ENCODE measurements at places on chromosomes 5 and 9. TPM values are rescaled to one million over a fixed set of nuclear protein-coding genes. Genes with fewer than 3 reads are reported as not detected.

CCL21 gene
- total RNA-seq = 271 TPM

FAM163B gene
- not detected for total RNA-seq

NIPAL4 gene
- total RNA-seq = 2.8 TPM

SLC12A7 gene
- 26.8 TPM for total RNA-seq

PCSK1 gene
- total RNA-seq = 1.3 TPM

PIP5K1B gene
- 0.42 TPM for total RNA-seq

DNA sequence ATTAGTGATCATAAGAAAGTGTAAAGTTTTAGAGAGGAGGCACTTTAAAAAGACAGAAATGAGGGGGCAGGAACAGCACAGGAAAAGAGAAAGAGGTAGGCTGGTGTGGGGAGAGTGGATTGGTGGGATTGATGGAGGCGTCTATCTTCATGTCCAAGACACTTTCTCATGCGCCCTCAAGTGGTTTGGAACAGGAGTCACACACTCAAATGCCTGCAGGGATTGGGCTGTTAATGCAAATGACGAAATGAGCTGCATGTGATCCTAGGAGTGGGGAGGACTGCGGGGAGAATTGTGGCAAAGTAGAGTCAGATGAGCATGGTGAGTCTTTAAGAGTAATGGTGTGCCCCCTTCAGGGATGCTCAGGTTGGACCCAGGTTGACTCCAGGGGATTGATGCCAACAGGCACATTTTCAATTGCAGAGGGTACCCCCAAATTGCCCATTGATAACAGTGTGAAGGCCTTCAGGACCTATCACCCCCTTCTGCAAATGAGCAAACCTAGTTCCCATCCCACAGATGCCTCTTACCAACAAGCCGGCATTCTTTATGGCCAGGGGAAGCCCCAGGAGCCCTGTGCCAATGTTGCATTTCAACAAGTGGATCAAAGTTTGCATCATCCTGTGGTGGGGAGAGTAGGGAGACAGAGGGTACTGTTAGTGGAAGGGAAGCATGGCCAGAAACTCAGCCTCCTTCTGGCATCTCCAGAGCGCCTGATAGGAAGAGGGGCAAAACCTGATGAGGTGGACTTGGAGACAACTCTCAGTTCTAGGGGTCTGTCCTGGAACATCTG lies 5.3 kb downstream of the SLC36A3 start:
- H3K27ac ChIP-seq = no peak overlapping the region
- no peaks in the 10 kb centered on the region for H3K27me3 ChIP-seq
- H3K36me3 ChIP-seq = no peaks in the 10 kb centered on the region
- no peaks in the 10 kb centered on the region for H3K4me1 ChIP-seq

DNA sequence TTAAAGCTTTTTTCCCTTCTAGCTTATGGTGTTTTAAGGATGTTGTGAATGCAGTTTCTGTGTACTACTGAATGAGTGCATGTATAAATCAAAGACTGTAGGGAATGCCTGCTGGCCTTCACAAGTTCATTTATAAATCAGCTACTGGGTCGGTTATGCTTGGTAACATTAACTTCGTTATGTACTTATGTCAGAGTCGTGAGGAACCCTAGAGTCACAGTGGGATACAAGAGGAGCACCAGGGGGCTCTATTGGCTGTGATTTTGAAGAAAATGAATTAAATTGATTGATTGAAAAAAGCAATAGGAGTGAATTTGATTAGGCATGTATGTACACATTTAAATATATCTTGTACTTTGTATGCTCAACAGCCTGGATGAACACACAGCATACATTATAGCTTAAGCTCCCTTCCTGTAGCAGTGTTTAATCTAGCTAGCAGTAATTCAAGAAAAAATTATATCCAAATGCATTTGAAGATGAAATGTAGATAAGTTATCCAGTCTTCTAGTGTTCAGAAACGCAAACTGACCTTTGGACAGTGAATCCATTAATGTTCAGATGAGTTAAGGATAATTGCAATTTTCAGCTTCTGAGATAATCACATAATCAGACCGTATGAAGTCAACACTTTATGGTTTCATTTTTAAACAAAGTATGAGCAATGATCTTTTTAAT lies 204.2 kb downstream of the KDM4C start:
- no peak overlapping the region for H3K27ac ChIP-seq
- H3K4me3 ChIP-seq = no peak overlapping the region
- no peaks in the 10 kb centered on the region for H3K27me3 ChIP-seq
- H3K36me3 ChIP-seq = no peaks in the 10 kb centered on the region

- no peaks in the 10 kb centered on the region for H3K36me3 ChIP-seq
- H3K4me1 ChIP-seq = no peaks in the 10 kb centered on the region
- no peak overlapping the region for H3K4me3 ChIP-seq
- DNase-seq = no peak
- H3K27me3 ChIP-seq = peaks cover 5% of the 10 kb centered on the region
Measured at GRCh38 chr9:132443951-132444607, 34.1 kb downstream of the CFAP77 start.

GRCh38 chr5:133818031-133818431 lies 150.4 kb downstream of the C5orf15 start:
- no peak overlapping the region for H3K27ac ChIP-seq
- no peak overlapping the region for H3K4me3 ChIP-seq
- no peaks in the 10 kb centered on the region for H3K36me3 ChIP-seq
- DNase-seq = no peak
- peaks cover 8% of the 10 kb centered on the region for H3K4me1 ChIP-seq

- peaks cover 71% of the 10 kb centered on the region for H3K4me1 ChIP-seq
- H3K4me3 ChIP-seq = no peak overlapping the region
- H3K27ac ChIP-seq = peak overlapping the region; percentile 72
Measured at GRCh38 chr5:127665641-127666040, 16.8 kb downstream of the CTXN3 start.

- no peak for DNase-seq
- H3K36me3 ChIP-seq = no peaks in the 10 kb centered on the region
- no peak overlapping the region for H3K27ac ChIP-seq
- no peaks in the 10 kb centered on the region for H3K27me3 ChIP-seq
- no peak overlapping the region for H3K4me3 ChIP-seq
- H3K4me1 ChIP-seq = no peaks in the 10 kb centered on the region
Measured at GRCh38 chr5:64637837-64638443, 52.4 kb upstream of the SHISAL2B start.

DNA sequence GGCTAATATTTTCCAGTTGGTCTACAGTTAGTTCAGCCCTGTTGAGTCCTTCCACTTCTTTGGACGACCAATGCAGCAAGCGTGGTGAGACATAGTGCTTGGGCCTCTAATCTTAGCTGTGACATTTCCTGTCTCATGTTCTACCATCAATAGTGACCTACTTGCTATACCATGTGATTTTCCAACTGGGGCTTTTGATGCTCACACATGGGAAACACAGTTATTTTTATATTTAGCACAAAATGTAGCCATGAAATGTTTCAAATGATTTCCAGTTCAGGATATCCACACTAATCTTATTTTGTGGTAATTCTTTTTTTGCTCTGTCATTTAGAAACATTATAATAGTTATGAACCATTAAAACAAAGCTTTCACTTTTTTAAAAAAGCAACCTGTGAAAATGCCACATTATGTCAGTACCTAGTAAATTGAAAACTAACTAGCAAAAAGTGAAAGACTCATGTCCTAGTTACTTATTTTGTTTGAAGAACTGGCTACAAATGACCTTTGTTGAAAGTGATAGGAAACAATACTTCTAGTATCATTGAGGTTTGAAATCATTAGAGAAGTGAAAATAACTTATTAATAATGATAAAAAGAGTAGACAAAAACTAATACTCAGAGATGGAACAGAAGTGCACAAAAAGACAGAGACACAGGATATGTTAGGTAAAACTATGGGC lies 18.3 kb downstream of the MARCHF3 start:
- DNase-seq = no peak
- no peak overlapping the region for H3K4me3 ChIP-seq
- no peaks in the 10 kb centered on the region for H3K27me3 ChIP-seq
- H3K4me1 ChIP-seq = no peaks in the 10 kb centered on the region

- H3K4me3 ChIP-seq = no peak overlapping the region
- DNase-seq = no peak
- no peak overlapping the region for H3K27ac ChIP-seq
- H3K4me1 ChIP-seq = peaks cover 15% of the 10 kb centered on the region
- H3K27me3 ChIP-seq = no peaks in the 10 kb centered on the region
Measured at GRCh38 chr5:17019324-17019723, 83.2 kb upstream of the MYO10 start.

- DNase-seq = no peak
- no peaks in the 10 kb centered on the region for H3K4me1 ChIP-seq
- no peak overlapping the region for H3K27ac ChIP-seq
- H3K4me3 ChIP-seq = no peak overlapping the region
- H3K36me3 ChIP-seq = no peaks in the 10 kb centered on the region
- H3K27me3 ChIP-seq = no peaks in the 10 kb centered on the region
Measured at GRCh38 chr5:69046375-69046957, 47.3 kb upstream of the SLC30A5 start.

DNA sequence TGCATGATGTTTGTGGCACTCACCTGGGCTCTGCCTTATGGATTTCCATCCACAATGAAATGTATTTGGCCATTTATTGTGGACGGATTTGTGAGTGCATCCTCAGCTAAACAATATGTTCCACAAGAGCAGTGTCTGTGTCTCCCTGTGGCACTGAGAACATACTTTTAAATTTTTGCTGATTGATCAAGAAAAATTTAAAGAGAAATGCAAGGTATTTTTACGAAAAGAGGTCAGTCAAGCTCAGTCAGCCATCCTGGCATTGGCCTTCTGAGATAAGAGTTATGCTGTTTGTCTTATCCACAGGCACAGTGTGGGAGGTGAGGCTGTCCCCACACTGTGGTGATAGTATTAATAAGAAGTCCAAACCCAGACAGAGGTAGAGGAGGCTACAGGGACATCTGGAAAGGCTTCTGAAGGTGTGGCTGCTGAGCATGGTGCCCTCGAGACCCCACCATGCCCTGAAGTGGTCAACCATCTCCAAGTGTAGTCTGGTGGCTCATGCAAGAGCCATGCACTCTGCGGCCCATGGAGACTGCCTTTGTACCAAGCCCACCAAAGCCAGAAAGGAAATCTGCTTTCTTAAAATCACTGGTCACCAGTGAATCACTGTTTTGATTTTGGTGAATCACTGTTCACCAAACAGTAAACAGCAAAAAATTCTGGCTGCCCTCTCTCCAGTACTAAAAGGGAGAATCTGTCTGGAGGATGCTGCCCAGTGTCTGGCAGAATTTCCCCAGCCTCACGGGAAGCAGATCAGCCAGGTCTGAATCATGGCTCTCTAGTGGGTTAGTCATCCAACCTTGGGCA lies 28.8 kb downstream of the SPOCK1 start:
- DNase-seq = no peak
- H3K4me1 ChIP-seq = no peaks in the 10 kb centered on the region

- peaks cover 13% of the 10 kb centered on the region for H3K4me1 ChIP-seq
- peak overlapping the region; percentile 7 for H3K4me3 ChIP-seq
- DNase-seq = no peak
- H3K27me3 ChIP-seq = no peaks in the 10 kb centered on the region
- no peak overlapping the region for H3K27ac ChIP-seq
- H3K36me3 ChIP-seq = no peaks in the 10 kb centered on the region
Measured at GRCh38 chr5:81505672-81506071, 111.7 kb upstream of the ACOT12 start.

GRCh38 chr9:79980432-79980831 lies 408.7 kb downstream of the TLE4 start:
- no peaks in the 10 kb centered on the region for H3K36me3 ChIP-seq
- no peak for DNase-seq
- H3K4me1 ChIP-seq = peaks cover 50% of the 10 kb centered on the region
- H3K4me3 ChIP-seq = no peak overlapping the region
- H3K27me3 ChIP-seq = no peaks in the 10 kb centered on the region
- no peak overlapping the region for H3K27ac ChIP-seq

GRCh38 chr9:89037346-89037745 lies 46.1 kb downstream of the S1PR3 start:
- H3K4me3 ChIP-seq = no peak overlapping the region
- DNase-seq = no peak
- no peaks in the 10 kb centered on the region for H3K36me3 ChIP-seq
- H3K4me1 ChIP-seq = peaks cover 6% of the 10 kb centered on the region
- no peaks in the 10 kb centered on the region for H3K27me3 ChIP-seq

- no peak for DNase-seq
- no peaks in the 10 kb centered on the region for H3K27me3 ChIP-seq
- peaks cover 5% of the 10 kb centered on the region for H3K36me3 ChIP-seq
- H3K4me3 ChIP-seq = no peak overlapping the region
- H3K4me1 ChIP-seq = no peaks in the 10 kb centered on the region
- H3K27ac ChIP-seq = no peak overlapping the region
Measured at GRCh38 chr9:133825555-133826218, 87.5 kb upstream of the SARDH start.

DNA sequence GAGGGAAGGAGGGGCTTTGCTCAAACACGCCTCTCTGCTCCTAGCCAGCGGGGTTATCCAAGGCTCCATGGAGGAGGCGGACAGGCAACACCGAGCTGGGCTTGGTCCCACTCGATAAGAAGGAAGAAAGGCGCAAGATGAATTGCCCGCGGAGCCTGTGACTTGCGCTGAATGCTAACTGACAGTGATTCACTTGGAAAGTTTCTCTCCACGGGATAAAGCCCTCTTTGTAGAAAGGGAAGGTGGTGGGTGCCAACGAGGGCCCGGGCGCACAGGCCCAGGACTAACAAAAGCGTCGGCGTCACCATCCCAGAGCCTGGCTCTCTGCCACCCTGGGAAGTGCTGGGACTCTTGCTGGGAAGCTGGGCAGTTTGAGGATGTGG lies 76.0 kb downstream of the VAV2 start:
- no peak for DNase-seq
- H3K27me3 ChIP-seq = no peaks in the 10 kb centered on the region

GRCh38 chr9:78539904-78540303 lies 243.0 kb downstream of the PSAT1 start:
- no peak overlapping the region for H3K4me3 ChIP-seq
- H3K27me3 ChIP-seq = no peaks in the 10 kb centered on the region
- no peak overlapping the region for H3K27ac ChIP-seq
- no peaks in the 10 kb centered on the region for H3K4me1 ChIP-seq
- peak; percentile 24 for DNase-seq

GRCh38 chr5:89060768-89061167 lies 177.8 kb upstream of the MEF2C start:
- H3K36me3 ChIP-seq = no peaks in the 10 kb centered on the region
- no peak overlapping the region for H3K27ac ChIP-seq
- H3K27me3 ChIP-seq = no peaks in the 10 kb centered on the region

DNA sequence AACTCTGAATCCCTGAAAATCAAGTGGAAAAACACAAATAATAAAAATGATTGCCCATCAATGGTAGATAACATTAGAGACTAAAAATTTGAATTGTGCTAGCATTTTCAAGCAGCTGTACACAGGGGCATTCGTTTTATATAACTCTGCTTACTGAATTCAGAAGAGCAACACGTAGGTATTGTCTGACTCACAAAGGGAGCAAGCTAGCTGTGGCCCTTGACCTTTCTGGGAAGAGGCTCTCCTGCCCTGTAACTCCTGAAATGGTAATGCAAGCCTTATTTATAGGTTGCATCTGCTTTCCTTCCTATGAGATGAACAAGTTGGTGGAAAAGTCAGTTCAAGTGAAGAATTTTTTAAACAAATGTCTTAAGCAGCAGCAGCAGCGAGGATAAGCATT lies 218.7 kb upstream of the EFNA5 start:
- no peaks in the 10 kb centered on the region for H3K36me3 ChIP-seq
- no peaks in the 10 kb centered on the region for H3K27me3 ChIP-seq
- H3K27ac ChIP-seq = no peak overlapping the region
- no peak for DNase-seq
- H3K4me3 ChIP-seq = no peak overlapping the region

- no peaks in the 10 kb centered on the region for H3K36me3 ChIP-seq
- H3K4me1 ChIP-seq = peaks cover under 1% of the 10 kb centered on the region
- no peak overlapping the region for H3K27ac ChIP-seq
- peaks cover 21% of the 10 kb centered on the region for H3K27me3 ChIP-seq
- no peak for DNase-seq
Measured at GRCh38 chr9:37656936-37657335, 6.2 kb downstream of the FRMPD1 start.

GRCh38 chr5:143229896-143230675 lies 173.4 kb downstream of the NR3C1 start:
- H3K4me3 ChIP-seq = no peak overlapping the region
- no peaks in the 10 kb centered on the region for H3K27me3 ChIP-seq
- peaks cover 41% of the 10 kb centered on the region for H3K4me1 ChIP-seq
- H3K36me3 ChIP-seq = peaks cover 5% of the 10 kb centered on the region
- DNase-seq = no peak

Measured in esophagus muscularis mucosa (tissue), 4 donors.